Activated naive CD4-positive, alpha-beta T cell treated with anti-CD3 and anti-CD28 coated beads, Interleukin-2, amount 10 ng/mL, durations not matched to agents 7 days and 5 days (primary cell): ENCODE measurements at places on chromosomes 3 and 15.

DNA sequence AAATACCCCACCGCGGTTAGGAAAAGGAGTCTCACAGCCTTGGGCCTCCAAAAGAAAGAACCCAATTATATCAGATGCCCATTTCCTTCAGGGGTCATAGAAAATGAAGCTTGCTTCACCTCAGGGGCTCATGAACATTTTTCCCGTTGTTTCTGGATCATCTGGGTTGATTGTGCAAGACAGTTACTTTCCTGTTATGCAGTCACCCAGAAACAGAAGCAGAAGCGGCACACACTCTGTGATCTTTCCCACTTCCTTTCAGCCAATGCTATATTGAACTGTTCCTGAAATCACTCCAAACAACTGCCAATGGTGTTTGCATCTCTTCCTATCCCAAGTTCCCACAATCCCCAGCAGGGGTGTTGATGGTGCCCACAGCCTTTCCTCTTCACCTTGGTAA lies 295.6 kb upstream of the RASGRP1 start:
- no peaks in the 10 kb centered on the region for H3K36me3 ChIP-seq
- H3K27me3 ChIP-seq = peaks cover 8% of the 10 kb centered on the region
- no peak overlapping the region for H3K4me3 ChIP-seq
- H3K27ac ChIP-seq = no peak overlapping the region
- DNase-seq = no peak

DNA sequence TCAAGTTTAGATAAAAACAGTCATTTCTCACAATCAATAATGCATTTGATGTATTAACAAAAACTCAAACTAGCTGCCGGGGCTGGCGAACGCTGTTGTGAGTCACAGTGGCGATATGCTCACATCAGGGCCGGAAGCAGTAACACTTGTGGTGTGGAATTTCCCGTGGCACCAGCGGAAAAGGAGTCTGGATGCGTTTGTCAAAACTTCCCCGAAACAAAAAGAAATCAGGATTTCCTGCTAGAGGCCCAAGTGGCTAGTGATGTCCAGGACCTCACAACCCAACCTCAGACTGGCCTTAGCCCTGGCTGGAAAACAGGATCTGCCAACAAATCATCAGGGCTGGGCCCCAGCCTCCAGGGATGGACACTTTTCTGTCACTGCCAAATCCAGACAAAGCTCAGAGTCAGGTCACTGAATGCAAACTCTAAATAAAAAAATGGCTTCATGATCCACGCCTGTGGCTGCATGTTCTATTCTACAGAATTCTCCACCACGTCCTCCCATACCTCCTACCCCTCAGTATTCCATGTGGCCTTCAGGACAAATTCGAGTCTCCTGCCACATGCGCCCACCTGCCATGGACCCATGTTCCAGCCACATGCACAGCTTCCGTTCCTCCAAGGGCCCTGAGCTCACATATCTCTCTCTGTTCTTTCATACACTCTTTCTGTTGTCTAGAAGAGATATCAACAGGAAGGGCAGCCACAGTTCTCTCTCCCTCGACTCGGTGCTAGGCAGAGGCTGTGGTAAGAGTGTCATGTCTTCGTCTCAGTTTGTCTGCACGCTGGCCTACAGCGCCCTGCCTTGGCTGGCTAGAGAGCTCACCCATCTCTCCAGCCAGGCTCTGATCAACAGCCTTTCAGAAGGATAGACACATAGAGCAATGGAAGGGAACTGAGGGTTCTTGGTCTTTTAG lies 35.4 kb downstream of the EHD4 start:
- peak overlapping the region; percentile 97 for H3K27ac ChIP-seq
- H3K4me1 ChIP-seq = peaks cover 77% of the 10 kb centered on the region
- DNase-seq = peak; percentile 83
- H3K36me3 ChIP-seq = peaks cover 26% of the 10 kb centered on the region
- peak overlapping the region; percentile 53 for H3K4me3 ChIP-seq

DNA sequence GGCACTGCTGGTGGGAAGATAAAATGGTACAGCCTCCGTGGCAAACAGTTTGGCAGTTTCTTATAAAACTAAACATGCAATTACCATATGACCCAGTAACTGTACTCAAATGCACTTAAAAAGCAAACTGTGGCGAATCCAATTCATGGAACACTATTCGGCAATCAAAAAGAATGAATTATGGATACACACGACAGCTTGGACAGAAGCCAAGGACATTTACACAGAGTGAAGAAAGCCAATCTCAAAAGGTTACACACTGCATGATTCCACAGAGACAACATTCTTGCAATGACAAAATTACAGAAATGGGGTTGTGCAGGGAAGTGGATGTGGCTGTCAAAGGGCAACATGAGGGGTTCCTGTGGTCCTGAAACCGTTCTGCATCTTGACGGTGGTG lies 122.1 kb upstream of the IQSEC1 start:
- no peak for DNase-seq
- no peak overlapping the region for H3K27ac ChIP-seq
- peaks cover 36% of the 10 kb centered on the region for H3K27me3 ChIP-seq
- peaks cover 24% of the 10 kb centered on the region for H3K4me1 ChIP-seq
- H3K4me3 ChIP-seq = no peak overlapping the region

DNA sequence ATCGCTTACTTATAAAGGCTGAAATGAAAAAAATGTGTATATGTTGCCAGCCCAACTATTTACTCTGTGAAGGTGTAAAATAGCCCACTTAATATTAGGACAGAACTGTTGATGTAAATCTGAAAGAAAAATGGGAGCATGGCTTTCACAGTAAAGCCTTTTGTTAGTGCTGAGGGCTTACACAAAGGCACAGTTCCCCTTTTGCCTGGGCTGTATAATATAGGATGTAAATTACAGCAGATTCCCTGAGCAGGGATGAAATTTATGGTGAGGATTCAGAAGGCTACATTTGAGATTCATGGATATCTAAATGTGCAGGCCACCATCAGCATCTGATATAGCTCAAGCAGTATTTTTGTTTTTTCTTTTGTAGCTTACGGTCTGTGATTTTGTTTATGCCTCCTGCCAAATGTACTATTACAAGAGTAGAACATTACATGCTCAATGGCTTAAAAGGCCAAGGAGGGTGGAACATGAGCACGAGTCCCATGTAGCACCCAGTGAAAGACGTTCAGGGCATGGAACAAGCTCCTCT lies 109.1 kb upstream of the ATP10A start:
- no peak for DNase-seq
- no peaks in the 10 kb centered on the region for H3K4me1 ChIP-seq
- no peak overlapping the region for H3K4me3 ChIP-seq
- no peaks in the 10 kb centered on the region for H3K27me3 ChIP-seq
- no peak overlapping the region for H3K27ac ChIP-seq
